ENCODE measurements at places on chromosomes 3 and 15. TPM values are rescaled to one million over a fixed set of nuclear protein-coding genes. Genes with fewer than 3 reads are reported as not detected.

The RTF1 gene
- total RNA-seq: 31.0 TPM

The VGLL4 gene
- 37.1 TPM for total RNA-seq

The DGKG gene
- total RNA-seq: 0.37 TPM

DNA sequence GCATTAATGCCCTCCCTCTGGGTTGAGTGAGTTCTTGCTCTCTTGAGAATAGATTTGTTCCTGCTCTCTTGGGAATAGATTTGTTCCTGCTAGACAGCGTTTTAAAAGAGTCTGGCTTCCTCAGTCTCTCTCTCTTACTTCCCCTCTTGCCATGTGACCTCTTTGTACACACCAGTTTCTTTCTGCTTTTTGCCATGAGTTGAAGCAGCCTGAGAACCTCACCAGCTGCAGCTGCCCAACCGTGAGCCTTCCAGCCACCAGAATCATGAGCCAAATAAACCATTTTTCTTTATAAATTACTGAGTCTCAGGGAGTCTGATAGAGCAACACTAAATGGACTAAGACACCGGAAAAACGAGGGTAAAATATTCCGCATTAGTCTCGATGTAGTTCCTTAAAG is 253.6 kb downstream of the CNTN6 start:
- DNase-seq: no peak

DNA sequence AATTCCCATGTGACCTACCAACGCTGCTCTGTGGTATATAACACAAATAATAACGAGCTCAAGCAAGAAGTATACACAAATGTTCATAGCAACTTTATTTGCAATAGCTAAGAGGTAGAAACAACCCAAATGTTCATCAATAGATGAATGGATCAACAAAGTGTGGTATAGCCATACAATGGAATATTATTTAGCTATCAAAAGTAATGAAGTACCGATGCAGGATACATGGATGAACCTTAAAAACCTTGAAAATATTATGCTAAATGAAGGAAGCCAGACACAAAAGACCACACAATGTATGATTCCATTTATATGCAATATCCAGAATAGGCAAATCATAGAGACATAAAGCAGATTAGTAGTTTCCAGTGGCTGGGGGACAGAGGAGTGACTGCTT is 15.6 kb upstream of the FEM1B start:
- DNase-seq: no peak

- DNase-seq: no peak
Observed at GRCh38 chr3:196812853-196813252, 54.9 kb upstream of the SENP5 start.

DNA sequence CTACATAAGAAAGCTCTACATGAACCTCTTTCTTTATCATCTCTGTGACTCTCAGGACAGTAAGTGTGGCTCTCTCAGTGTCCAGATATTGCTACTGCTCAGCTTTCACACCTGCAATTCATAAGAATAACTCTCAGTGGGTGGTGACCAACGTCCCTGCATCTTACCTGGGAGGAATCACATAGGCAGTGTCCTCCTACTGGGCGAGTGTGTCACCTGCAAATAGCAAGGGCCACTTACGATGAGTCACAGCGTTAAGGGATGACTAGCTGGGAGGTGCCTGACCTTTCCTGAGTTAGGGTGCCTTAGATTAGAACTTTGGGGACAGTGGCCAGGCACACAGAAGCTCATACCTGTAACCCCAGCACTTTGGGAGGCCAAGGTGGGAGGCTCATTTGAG is 90.8 kb upstream of the C3orf80 start:
- DNase-seq: no peak

All from activated CD8-positive, alpha-beta T cell treated with anti-CD3 and anti-CD28 coated beads, Interleukin-2, amount 10 ng/mL, durations not matched to agents 7 days and 5 days (primary cell).